ENCODE measurements at places on chromosomes 2 and 18. TPM values are rescaled to one million over a fixed set of nuclear protein-coding genes. Genes with fewer than 3 reads are reported as not detected.

DNA sequence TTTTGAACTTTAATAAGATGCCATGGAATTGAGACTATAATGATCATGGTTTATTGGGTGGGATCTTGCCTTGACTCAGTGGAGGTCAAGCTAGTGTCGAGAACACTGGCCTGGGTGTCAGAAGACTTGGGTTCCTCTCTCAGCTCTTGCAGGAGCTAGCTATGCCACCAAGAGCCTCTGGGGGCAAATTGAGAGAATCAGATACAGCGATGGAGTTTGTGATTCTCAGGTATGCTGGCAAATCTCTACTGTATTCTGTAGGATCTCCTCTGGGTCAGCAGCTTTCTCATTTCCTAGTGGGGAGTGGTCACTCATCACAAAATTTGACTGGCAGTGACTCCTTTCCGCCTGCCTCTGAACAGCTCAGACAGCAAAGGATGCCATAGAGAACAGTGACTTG, 477.0 kb downstream of the RNF144A start:
- no peak for ATAC-seq

DNA sequence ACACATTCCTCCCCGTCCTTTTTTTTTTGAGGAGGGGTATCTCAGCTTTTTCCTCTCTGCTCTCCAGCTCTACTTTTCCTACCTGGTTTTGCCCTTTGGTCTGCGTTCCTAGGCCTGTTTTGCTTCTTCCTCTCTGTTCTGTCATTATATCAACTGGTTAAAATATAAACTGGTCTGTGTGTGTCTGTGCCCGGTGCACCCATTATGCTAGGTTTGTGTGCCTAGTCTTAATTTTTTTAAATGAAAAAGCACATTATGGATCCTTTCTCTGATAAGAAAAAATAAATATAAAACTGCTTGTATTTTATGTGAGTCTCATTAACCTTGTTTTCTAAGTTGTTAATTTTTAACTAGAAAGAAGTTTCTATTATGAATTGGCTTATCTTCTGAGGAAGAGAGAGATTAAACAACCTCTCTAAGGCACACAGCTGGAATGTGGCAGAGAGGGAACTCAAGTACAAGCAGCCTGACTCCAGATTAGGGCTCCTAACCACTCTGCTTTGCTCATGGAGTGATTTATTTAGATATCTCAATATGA, 17.4 kb downstream of the SLC38A11 start:
- no peak for ATAC-seq

GRCh38 chr18:58893388-58894099, 28.9 kb downstream of the ZNF532 start:
- ATAC-seq, result no peak

RNU2-63P gene
- total RNA-seq, result not detected

- no peak for ATAC-seq
Measured at GRCh38 chr2:43139501-43139900, 86.9 kb downstream of the ZFP36L2 start.

OTOF gene
- total RNA-seq, result not detected

DNA sequence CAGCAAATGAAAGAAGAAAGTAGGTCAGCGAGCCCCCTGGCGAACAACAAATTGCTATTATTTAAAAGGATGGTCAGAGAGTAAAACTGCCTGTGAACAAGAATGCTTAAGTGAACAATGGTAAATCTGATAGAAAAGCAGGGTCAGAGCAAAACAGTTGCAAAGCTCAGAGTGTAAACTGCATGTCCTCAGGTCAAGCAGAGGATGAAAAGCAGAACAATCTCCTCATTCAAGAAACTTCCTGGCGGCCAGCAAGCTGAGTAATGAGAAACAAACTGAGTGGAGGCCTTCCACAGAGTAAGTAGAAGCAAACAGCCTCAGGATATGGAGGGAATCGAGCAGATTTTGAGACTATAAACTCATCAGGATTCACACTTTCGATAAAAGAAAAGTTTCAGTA, 117.9 kb downstream of the PPP1R1C start:
- ATAC-seq, result no peak

DNA sequence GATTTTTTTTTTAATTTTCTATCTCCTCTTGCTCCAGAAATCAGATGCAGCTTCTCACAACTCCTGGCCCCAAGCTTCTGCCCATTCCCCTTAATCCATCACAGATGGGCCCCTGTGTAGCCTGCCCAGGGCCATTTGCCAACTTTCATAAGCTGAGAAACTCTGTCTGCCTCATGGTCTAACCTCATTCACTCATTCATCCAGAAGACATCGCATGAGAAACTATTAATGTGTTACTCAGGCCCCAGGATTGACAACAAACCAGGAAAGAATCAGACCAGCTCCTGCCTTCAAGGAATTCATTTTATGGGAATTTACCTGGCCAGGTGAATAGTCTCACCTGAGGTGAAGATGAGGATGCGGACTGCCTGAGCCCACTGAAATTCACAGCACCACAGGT, 35.0 kb downstream of the SLC14A2 start:
- ATAC-seq, result no peak

GRCh38 chr2:161269111-161269510, 39.1 kb upstream of the PSMD14 start:
- no peak for ATAC-seq

Data from gastroesophageal sphincter (tissue), 4 donors.